ENCODE measurements at places on chromosomes 7 and 10.

DNA sequence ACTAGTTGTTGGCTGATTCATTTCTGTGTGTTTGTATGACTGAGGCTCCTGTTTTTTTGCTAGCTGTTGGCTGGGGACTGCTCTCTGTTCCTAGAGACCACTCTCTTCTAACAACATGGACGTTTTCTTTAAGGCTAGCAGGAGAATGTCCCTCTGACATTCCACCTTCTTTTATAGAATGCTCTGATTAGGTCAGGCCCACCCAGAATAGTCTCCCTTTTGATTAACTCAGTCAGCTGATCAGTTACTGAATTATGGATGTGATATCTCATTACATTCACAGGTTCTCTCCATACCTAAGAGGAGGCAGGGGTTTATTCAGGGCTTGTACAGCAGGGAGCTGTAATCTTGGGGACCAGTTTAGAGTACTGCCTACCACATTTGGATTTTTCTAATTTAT is 175.6 kb upstream of the RHOBTB1 start:
- peaks cover 4% of the 10 kb centered on the region for H3K27me3 ChIP-seq
- H3K36me3 ChIP-seq, result no peaks in the 10 kb centered on the region
- no peak overlapping the region for H3K27ac ChIP-seq
- H3K4me1 ChIP-seq, result no peaks in the 10 kb centered on the region
- no peak for DNase-seq

DNA sequence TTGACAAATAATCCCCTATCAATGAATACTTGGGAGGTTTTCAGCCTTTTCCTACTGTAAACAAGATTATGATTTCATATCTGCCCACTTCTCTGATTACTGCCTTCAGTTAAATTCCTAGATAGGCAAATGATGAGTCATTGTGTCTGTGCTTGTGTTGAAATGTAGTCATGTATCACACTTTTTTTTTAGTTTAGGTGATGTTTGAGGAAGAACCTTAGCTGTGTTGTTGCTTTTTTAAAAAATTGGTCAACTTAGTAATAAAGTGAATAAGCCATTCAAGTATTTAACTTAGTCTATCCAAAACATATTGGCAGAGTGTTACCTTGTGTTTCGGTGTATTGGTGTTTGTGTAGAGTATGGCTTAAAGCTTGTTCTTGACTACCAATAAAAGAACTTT is 60.0 kb downstream of the WAC start:
- peaks cover 46% of the 10 kb centered on the region for H3K36me3 ChIP-seq
- H3K4me1 ChIP-seq, result peaks cover 58% of the 10 kb centered on the region
- H3K27ac ChIP-seq, result peak overlapping the region; percentile 61
- no peak overlapping the region for H3K4me3 ChIP-seq
- DNase-seq, result no peak

DNA sequence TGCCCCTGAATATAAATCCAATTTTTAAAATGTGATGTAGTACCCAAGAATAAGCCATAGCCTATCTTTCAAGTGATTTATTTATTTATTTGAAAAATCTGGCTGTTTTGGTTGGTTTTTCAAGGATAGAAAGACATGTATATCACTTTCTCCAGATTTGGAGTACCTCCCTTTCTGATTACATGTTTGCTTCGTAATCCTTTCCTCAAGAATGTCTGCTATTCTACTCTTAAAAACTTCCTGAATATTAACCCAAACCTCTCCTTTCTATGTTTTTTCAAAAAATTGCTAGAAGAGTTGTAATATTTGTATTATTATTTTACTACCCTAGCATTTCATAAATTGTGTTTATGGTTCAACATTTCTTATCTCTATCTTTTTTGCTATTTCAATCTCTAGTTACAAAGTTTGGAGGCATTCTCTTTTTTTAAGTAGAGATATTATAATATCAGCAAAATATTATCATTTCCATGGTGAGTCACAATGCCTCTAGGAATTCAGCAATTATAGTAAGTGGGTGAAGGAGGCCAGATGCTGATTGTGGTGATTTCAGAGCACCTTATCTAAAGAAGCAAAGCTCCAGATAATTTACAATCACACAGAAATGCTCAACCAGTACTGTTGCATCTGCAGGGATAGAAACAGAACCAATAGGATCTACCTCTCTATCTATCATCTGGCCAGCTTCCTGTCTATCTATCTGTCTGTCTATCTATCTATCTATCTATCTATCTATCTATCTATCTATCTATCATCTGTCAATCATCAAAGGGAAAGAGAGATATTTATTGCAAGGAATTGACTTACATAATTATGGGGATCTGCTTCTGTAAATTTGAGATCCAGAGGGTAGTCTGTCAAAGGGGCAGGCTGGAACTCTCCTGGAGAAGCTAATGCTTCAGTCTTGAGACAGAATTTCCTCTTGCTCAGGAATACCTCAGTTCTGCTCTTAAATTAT is 412.5 kb upstream of the SEMA3C start:
- DNase-seq, result no peak
- no peaks in the 10 kb centered on the region for H3K4me1 ChIP-seq
- no peaks in the 10 kb centered on the region for H3K36me3 ChIP-seq

DNA sequence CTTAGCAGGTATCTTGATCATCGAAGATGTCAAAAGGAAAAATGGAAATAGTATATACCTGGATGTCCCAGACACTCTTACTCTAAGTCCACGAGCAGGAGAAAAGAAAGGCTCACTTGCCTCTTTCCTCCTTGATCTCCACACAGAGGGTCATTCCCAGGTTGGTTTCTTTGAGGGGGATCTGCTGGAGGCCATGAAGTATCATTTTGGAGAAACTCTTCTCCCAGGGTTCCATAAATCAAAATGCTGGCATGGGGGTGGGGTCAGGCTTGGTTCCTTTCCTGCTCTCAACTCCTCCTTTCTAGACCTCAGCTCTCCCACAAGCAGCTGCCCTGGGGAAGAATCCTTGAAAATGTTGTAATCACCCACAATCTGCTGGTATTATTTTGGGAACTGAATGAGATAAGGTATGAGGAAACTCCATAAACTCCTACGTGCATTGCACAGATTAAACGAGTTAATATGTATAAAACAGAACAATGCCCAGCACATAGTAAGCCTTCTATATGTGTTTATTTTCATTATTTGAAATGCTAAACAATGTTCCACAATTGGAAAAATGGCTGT is 54.4 kb downstream of the PRKCQ start:
- no peak overlapping the region for H3K27ac ChIP-seq
- H3K4me1 ChIP-seq, result peaks cover 78% of the 10 kb centered on the region
- no peaks in the 10 kb centered on the region for H3K27me3 ChIP-seq
- DNase-seq, result no peak

GRCh38 chr10:63504145-63504881 is 16.9 kb upstream of the REEP3 start:
- H3K27ac ChIP-seq, result no peak overlapping the region
- no peak for DNase-seq
- H3K27me3 ChIP-seq, result no peaks in the 10 kb centered on the region
- no peak overlapping the region for H3K4me3 ChIP-seq
- peaks cover 21% of the 10 kb centered on the region for H3K4me1 ChIP-seq
- peaks cover 3% of the 10 kb centered on the region for H3K36me3 ChIP-seq

DNA sequence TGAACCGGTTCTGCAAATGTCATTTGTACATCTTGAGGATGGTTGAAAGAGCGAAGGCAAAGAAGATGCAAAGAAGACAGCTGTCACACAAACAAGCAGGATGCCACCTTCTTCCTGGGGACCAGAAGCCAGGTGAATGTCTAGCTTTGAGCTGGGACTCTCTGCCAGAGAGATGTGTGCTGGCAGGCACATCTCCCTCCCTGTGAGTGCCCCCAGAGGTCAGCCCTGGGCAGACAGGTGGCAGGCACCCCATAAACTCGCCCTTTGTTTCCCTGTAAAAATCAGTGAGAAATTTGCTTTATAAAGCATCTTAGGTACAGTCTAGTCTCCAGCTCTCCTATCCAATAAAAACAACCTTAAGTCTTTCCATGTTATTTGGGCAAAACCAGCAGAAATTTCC is 2.6 kb upstream of the TCERG1L start:
- no peak overlapping the region for H3K27ac ChIP-seq
- no peak overlapping the region for H3K4me3 ChIP-seq
- H3K4me1 ChIP-seq, result no peaks in the 10 kb centered on the region
- no peak for DNase-seq

- H3K27me3 ChIP-seq, result peaks cover 6% of the 10 kb centered on the region
- no peak overlapping the region for H3K4me3 ChIP-seq
- no peaks in the 10 kb centered on the region for H3K4me1 ChIP-seq
- no peak overlapping the region for H3K27ac ChIP-seq
- DNase-seq, result no peak
- no peaks in the 10 kb centered on the region for H3K36me3 ChIP-seq
Measured at GRCh38 chr10:24930427-24930826, 22.0 kb downstream of the PRTFDC1 start.

GRCh38 chr10:119267384-119267783 is 60.0 kb downstream of the GRK5 start:
- H3K36me3 ChIP-seq, result peaks cover 10% of the 10 kb centered on the region
- no peak overlapping the region for H3K4me3 ChIP-seq
- H3K4me1 ChIP-seq, result peaks cover 70% of the 10 kb centered on the region
- H3K27ac ChIP-seq, result peak overlapping the region; percentile 98
- no peaks in the 10 kb centered on the region for H3K27me3 ChIP-seq
- DNase-seq, result no peak

- no peak for DNase-seq
- H3K27ac ChIP-seq, result no peak overlapping the region
- H3K4me1 ChIP-seq, result no peaks in the 10 kb centered on the region
- H3K4me3 ChIP-seq, result no peak overlapping the region
- peaks cover 8% of the 10 kb centered on the region for H3K27me3 ChIP-seq
- no peaks in the 10 kb centered on the region for H3K36me3 ChIP-seq
Measured at GRCh38 chr7:98472521-98472954, 71.6 kb upstream of the BAIAP2L1 start.

- no peaks in the 10 kb centered on the region for H3K4me1 ChIP-seq
- no peaks in the 10 kb centered on the region for H3K27me3 ChIP-seq
- no peak overlapping the region for H3K27ac ChIP-seq
- no peaks in the 10 kb centered on the region for H3K36me3 ChIP-seq
Measured at GRCh38 chr10:85400981-85401695, 965.5 kb downstream of the GRID1 start.

- H3K27ac ChIP-seq, result no peak overlapping the region
- peaks cover 12% of the 10 kb centered on the region for H3K4me1 ChIP-seq
- peaks cover 15% of the 10 kb centered on the region for H3K27me3 ChIP-seq
- H3K36me3 ChIP-seq, result no peaks in the 10 kb centered on the region
- no peak for DNase-seq
Measured at GRCh38 chr10:62437696-62438095, 63.5 kb downstream of the ZNF365 start.

- no peak for DNase-seq
- H3K4me3 ChIP-seq, result no peak overlapping the region
Measured at GRCh38 chr10:17847585-17848296, 38.6 kb downstream of the MRC1 start.

Measured in activated T-helper 1 cell treated with anti-CD3 and anti-CD28 coated beads, Interleukin-12 subunit alpha, Interleukin-12 subunit beta, Interleukin-2, Interleukin-4 antibody, amounts not matched to agents 30 ng/mL and 10 ng/mL and 1 ng/mL, durations not matched to agents 14 hours and 24 hours and 36 hours (primary cell).